ENCODE measurements at places on chromosomes 6 and 20. TPM values are rescaled to one million over a fixed set of nuclear protein-coding genes. Genes with fewer than 3 reads are reported as not detected.

The MYMX gene
- total RNA-seq: not detected

The EYS gene
- 0.09 TPM for total RNA-seq

The HLA-B gene
- total RNA-seq: 341 TPM

The TSHZ2 gene
- total RNA-seq: 2.9 TPM

The C6orf163 gene
- total RNA-seq: 3.0 TPM

The ETV7 gene
- total RNA-seq: 0.28 TPM

The NHLRC1 gene
- total RNA-seq: 2.1 TPM

The MPC1 gene
- total RNA-seq: 79.7 TPM

The SLC22A7 gene
- total RNA-seq: 495 TPM

The GGT7 gene
- 5.4 TPM for total RNA-seq

The CAP2 gene
- total RNA-seq: 1.2 TPM

The SMLR1 gene
- 38.4 TPM for total RNA-seq

The TAP1 gene
- total RNA-seq: 9.8 TPM

The DAAM2 gene
- 17.0 TPM for total RNA-seq

The SUMO4 gene
- total RNA-seq: 0.84 TPM

The PTPRT gene
- total RNA-seq: 0.14 TPM

The PRRT1 gene
- not detected for total RNA-seq

The NKX2-2 gene
- not detected for total RNA-seq

The LINC00237 gene
- total RNA-seq: not detected

The RIMS4 gene
- not detected for total RNA-seq

The OPN5 gene
- total RNA-seq: not detected

The ZNF334 gene
- total RNA-seq: 3.3 TPM

The JAG1 gene
- total RNA-seq: 16.6 TPM

The SLC12A5 gene
- total RNA-seq: 0.33 TPM

The CSTF1 gene
- 20.2 TPM for total RNA-seq

The DYNLT2 gene
- 1.5 TPM for total RNA-seq

The SNAP91 gene
- not detected for total RNA-seq

The ZDHHC14 gene
- total RNA-seq: 11.7 TPM

The ANKEF1 gene
- total RNA-seq: 1.6 TPM

The DDO gene
- 11.1 TPM for total RNA-seq

The NOX3 gene
- not detected for total RNA-seq

The JPH2 gene
- 1.3 TPM for total RNA-seq

The MATN4 gene
- total RNA-seq: not detected

The PPP1R3G gene
- 0.33 TPM for total RNA-seq

The SYNDIG1 gene
- total RNA-seq: 0.08 TPM

The SLC2A10 gene
- 8.0 TPM for total RNA-seq

The SLC32A1 gene
- not detected for total RNA-seq

The C20orf202 gene
- total RNA-seq: 0.14 TPM

The BANF2 gene
- total RNA-seq: not detected

The FAM83B gene
- 0.50 TPM for total RNA-seq

The CLIC5 gene
- 0.05 TPM for total RNA-seq

The C4B gene
- 666 TPM for total RNA-seq

The BPIFA1 gene
- total RNA-seq: not detected

The VSX1 gene
- total RNA-seq: 0.08 TPM

Measured in liver (tissue), 10 donors.